ENCODE measurements at places on chromosomes 13 and 19.

- DNase-seq: no peak
These were observed 48.1 kb upstream of the SHKBP1 start for GRCh38 chr19:40528533-40529092.

DNA sequence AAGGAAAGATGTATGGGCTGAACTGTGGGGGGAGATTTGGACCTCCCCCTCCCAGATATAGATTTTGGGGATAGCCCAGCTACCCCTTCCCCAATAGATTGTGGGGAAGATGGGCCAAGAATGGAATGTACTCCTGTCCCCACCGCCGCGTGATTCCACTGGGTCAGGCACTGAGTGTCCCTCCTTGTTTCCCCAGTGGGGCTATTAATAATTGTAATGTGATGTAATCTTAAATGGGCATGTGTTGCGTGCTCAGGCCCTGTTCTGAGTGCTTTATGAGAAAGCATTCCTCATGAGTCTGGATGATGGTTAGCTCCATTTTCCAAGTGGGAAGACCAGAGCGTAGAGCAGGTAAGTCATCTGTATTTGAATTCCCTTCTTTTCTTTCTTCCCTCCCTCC lies 1.4 kb downstream of the PSMD8 start:
- peak; percentile 59 for DNase-seq

DNA sequence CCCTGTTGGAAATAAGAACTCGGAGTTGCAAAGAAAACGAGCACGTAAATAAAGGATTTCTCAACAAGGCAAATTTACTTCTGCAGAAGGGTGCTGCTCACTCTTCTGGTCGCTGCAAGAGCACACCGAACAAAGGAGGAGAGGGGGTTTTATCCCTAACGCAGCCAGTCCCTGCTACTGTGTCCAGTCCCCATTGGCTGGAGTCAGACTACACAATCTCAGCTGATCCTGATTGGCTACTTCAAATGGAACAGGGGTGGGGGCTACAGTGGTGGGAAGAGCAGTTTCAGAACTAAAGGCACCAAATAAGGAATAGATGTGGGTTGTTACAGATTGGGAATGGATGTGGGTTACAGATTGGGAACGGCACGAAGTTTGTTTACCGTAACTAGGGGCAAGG lies 63.9 kb upstream of the MCF2L start:
- DNase-seq: no peak

- DNase-seq: no peak
These were observed 55.4 kb downstream of the FOXO1 start for GRCh38 chr13:40611004-40611403.

- no peak for DNase-seq
These were observed 3.4 kb downstream of the PRR12 start for GRCh38 chr19:49594157-49594992.

DNA sequence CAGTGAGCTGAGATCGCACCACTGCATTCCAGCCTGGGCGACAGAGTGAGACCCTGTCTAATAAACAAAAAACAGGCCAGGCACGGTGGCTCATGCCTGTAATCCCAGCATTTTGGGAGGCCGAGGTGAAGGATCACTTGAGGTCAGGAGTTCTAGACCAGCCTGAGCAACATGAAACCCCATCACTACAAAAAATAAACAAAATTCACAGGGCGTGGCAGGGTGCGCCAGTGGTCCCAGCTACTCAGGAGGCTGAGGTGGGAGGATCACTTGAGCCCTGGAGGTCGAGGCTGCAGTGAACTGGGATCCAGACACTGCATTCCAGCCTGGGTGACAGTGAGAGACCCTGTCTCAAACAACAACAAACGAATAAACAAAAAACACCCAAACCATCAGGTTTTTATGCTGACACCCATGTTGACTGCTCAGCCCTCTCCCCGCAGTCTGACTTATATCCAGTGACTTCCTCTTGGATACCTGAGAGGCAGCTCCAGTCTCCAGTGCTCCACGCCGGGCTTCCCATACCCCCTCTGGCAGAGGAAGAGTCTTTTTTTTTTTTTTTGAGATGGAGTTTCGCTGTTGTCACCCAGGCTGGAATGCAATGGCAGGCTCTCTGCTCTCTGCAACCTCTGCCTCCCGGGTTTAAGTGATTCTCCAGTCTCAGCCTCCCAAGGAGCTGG lies 17.7 kb downstream of the WTIP start:
- DNase-seq: no peak

- no peak for DNase-seq
These were observed 2.5 kb upstream of the GARIN5A start for GRCh38 chr19:50478901-50479715.

DNA sequence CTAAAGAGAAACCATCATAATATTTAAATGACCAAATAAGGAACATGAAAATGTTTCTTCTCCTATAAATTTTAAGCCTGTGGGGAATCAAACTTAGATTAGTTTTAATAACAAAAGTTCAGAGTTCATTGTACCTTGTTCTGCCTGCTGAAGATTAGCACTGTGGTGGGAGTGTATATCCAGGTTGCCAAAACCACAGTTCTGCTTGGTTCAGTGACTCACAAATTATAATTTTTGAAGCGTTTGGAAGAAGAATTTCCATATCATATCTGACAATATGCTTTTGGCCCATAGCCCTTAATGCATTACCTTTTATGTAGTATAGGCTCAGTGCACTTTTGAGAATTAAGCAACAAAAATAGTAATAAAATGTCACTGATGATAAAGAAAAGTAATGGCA lies 545.2 kb downstream of the GPC6 start:
- DNase-seq: no peak

GRCh38 chr19:3186160-3186688 lies 494 bp downstream of the NCLN start:
- no peak for DNase-seq

DNA sequence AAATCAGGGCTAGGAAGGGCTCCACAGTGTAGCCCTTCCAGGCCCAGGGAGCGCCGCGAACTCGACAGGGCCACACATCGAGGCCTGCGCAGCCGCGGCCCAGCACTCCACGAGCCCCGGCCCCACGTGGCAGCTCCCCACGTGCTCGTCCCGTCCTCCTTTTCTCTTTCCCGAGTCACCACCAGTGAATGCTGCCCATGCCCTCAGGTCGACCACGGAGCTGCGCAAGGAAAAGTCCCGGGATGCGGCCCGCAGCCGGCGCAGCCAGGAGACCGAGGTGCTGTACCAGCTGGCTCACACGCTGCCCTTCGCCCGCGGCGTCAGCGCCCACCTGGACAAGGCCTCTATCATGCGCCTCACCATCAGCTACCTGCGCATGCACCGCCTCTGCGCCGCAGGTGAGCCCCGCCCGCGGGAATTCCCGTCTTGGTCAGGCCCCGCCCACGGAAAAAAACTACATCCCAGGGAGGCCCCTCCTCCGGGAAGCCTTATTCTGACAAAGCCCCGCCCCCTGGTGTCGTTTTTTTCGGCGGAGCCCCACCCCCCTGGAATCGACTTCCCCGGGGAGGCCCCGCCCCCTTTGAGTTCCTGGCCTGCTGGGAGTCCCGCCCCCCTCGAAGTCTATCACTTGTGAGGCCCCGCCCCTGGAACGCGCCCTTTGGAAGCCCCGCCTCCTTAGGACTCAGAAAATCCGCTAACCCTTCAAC lies 7.0 kb downstream of the HIF3A start:
- no peak for DNase-seq

GRCh38 chr19:30784850-30785457 lies 412.8 kb downstream of the ZNF536 start:
- no peak for DNase-seq

DNA sequence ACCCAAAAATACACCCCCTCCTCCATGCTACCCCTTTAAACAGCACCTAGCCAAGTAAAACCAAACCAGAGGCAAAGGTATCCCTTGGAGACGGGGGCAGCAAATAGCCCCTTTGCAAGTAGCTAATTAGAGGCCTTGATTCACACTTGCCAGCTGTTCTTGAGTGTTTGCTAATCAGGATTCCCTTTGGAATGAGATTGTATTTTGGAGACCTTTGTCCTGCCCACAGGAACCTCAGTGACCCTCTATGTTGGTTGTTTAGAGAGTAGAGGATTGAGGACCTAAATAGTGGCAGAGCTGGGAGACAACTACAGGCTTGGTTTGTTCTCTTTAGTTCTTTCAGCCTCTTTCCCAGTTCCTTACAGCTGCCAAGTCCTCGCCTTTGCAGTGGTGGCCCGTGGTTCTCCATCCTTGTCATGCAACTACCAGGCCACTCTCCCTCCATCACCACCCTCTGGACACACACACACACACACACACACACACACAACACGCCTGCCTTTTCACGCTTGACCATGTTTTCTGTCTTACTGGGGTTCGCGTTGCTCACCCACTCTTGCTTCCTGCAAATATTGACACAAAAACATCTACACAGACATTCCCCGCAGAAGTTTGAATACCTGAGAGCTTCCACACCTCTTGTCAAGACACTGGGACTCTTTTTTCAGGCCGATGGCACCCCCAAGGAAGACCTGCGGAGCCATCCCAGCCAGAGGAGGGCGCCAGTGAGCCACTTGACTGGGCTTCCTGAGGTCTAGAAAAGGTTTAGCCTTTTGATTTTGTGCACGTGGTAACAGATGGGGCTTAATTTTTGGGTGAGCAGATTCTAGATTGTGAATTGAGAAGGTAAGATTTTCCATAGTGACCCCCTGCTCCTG lies 80.0 kb upstream of the GPR183 start:
- DNase-seq: peak; percentile 19

- no peak for DNase-seq
These were observed 1465.0 kb downstream of the EFNB2 start for GRCh38 chr13:105070452-105070851.

- no peak for DNase-seq
These were observed 1.3 kb downstream of the PNMA8B start for GRCh38 chr19:46494146-46494940.

- DNase-seq: no peak
These were observed 1.8 kb upstream of the CD37 start for GRCh38 chr19:49333418-49333805.

DNA sequence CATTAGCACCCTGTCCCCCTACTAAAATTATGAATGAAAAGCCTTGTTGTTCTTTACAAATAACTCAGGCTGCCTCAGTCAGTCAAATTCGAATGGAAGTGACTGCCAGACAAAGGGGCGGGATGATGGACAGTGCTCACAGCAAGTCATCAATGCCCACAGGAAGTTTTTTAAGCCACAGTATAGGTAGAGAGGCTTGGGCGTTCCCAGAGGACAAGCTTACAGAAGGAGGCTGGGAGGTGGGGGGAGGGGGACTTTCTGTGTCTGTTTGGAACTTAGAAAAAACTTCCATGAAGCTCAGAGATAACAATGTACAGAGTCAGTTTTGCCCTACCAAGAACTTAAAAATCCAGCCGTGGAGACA lies 18.5 kb upstream of the SPRY2 start:
- DNase-seq: no peak

DNA sequence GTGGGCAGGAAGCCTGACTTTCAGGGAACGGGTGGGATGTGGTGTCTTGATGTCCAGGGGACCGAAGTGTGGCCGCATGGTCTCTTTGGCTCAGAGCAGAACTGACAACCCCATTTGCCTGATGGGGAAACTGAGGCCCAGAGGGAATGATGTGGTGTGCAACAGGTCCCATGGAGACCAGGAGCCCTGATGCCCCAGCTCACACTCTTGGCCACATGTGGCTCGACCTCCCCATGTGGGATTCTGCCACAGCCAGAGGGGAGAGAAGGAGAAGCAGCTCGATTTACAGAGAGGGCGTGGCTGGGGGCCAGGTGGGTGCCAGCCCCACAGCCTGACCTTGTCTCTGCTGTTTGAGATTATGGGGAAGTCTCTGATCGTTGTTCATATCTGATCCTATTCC lies 128.1 kb downstream of the TEX29 start:
- no peak for DNase-seq

GRCh38 chr13:103007427-103007762 lies 58.8 kb downstream of the SLC10A2 start:
- no peak for DNase-seq

DNA sequence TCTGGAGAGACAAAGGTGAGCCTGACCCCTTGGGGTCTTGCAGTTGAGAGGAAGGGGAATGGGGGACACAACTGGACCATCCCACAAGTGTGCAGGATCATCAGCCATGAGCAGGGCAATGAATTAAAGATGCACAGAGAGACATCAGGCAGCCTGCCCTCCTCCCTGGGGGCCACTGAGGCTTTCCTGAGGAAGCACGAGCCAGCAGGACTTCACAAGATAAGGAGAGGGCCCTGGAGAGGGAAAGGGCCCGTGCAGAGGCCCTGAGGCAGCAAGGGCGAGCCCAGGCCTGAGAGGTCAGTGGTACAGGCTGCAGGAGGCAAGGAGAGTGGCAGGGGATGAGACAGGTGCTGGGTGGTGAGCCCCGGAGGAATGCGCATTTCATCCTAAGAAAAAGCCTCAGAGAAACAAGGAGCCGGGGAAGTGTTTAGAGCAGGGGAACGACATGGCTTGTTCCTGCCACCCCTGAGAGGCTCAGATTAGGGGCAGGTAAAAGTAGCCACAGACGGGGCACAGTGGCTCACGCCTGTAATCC lies 9.0 kb upstream of the PRKD2 start:
- DNase-seq: no peak

GRCh38 chr13:49373716-49374115 lies 70.1 kb downstream of the CAB39L start:
- no peak for DNase-seq

DNA sequence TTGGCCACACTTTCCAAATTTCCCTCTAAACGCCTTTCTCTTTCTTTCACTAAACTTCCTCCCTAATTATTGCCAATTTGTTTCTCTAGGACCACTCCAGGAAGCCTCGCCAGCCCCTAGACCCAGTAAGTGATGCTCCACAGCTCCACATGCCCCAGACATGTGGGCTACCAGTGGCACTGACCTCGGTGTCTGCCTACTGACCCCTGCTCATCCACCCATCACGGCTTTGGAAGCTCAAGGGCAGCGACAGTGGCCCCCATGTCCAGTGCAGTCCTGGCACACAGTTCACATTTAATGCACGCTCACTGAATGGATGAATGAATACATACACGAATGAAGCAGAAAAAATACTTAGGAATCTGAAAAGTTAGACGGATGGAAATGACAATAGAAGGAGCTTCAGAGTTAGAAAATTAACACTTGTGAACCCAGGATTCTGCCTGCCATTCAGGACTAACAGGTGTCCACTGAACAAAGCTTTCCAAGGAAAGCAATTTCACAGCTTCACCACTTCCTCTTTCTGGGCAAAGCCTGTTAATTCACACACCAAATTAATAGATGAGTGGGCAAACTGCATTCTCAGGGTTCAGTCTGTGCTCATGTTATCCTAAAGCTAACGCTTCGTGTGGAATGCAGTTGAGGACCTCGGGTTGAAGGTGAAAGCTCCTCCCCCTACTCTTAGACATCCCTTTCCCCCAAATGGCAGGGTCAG lies 50.9 kb downstream of the CCDC70 start:
- no peak for DNase-seq
